ENCODE measurements at places on chromosomes 2 and 18.

- no peak for DNase-seq
Observed at GRCh38 chr2:234374736-234375135, 122.1 kb downstream of the ARL4C start.

- no peak for DNase-seq
Observed at GRCh38 chr18:56787390-56787789, 136.2 kb downstream of the WDR7 start.

GRCh38 chr2:55047677-55048299 lies 2.5 kb downstream of the RTN4 start:
- DNase-seq, result peak; percentile 37

DNA sequence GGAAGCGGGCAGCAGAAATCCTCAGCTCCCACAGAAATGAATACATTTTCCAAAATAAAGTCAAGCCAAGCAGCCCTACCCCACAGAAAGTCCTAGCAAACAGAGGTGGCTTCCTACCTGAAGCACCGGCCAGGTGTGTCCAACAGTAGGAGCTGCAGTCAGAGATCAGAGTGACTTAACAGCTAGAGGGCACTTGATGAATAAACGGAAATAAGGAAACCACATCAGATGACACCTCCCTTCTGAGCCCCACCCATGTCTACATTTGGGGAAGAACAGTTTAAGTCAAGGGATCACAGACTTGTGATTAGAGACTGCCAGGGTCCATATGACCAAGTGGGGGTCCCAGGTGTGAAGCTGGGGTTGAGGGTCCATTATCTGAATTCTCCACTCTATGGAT lies at the start of gene CXCR1:
Gene CXCR1 (minus strand): TSS at position 172 of the 400 bp plus-strand sequence. CDS start 1,751 bp downstream, outside the sequence.
- peak; percentile 43 for DNase-seq

DNA sequence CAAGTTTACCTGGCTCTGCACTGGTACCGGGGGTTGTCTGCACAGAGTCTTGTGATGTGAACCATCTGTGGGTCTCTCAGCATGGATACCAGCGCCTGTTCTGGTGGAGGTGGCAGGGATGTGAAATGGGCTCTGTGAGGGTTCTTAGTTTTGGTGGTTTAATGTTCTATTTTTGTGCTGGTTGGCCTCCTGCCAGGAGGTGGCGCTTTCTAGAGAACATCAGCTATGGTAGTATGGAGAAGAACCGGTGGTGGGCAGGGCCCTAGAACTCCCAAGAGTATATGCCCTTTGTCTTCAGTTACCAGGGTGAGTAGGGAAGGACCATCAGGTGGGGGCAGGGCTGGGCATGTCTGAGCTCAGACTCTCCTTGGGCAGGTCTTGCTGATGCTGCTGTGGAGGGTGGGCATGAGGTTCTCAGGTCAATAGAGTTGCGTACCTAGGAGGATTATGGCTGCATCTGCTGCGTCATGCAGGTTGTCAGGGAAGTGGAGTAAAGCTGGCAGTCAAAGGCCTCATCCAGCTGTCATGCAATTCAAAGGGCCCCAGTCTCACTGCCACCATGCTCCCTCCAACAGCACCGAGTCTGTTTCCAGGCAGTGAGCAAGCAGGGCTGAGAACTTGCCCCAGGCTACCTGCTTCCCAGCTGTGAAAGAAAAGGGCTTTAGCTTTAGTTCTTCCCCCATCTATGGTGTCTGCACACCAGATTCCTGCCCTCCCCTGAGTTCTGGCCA lies 278.0 kb downstream of the METTL4 start:
- DNase-seq, result no peak

- DNase-seq, result peak; percentile 36
Observed at GRCh38 chr18:45014047-45014501, 333.4 kb downstream of the SETBP1 start.

GRCh38 chr2:47223980-47224379 lies 68.9 kb upstream of the STPG4 start:
- no peak for DNase-seq

DNA sequence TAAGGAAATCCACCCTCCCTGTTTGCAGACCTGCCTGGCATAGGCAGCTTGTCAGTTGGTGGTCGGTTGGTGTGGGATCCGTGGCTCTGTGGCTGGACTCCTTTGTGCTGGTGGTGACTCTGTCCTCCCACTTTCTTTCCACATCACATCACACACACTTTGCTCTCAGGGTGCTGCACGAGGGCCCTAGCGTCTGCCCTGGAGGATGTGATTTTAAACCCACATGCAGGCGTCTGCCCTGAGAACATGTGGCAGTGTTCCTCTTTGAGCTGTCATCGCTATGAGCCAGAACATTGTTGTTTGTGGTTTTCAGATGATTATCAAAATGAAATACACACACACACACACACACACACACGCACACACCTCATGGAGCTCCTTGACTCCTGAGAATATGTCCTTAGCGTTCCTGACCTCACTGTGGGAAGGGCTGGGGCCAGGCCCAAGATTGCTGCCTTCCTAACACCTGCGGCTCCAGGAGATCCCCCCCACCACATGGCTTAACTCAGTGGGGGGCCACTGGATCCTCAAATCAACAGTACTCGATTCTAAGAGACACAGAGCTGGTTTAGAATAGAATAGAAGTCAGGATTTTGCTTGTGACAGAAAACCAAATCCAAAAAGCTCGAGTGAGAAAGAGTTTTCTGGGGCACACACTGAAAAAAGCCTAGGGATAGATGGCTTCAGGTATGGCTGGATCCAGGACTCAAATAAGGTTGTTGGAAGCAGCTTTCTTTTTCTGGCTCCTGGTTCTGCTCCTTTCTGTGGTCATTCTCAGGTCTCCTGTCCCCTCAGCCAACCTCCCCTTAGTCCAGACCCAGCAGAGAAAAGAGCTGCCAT lies 54.8 kb downstream of the RTP5 start:
- DNase-seq, result no peak

- DNase-seq, result no peak
Observed at GRCh38 chr2:228369400-228370031, 188.0 kb upstream of the SPHKAP start.

GRCh38 chr2:23069923-23070322 lies 315.1 kb upstream of the KLHL29 start:
- DNase-seq, result no peak

- peak; percentile 15 for DNase-seq
Observed at GRCh38 chr18:28114472-28114871, 62.5 kb downstream of the CDH2 start.

All from RWPE1 (cell line).